Kasumi-1 (cell line): ENCODE measurements at places on chromosomes 1 and 21.

DNA sequence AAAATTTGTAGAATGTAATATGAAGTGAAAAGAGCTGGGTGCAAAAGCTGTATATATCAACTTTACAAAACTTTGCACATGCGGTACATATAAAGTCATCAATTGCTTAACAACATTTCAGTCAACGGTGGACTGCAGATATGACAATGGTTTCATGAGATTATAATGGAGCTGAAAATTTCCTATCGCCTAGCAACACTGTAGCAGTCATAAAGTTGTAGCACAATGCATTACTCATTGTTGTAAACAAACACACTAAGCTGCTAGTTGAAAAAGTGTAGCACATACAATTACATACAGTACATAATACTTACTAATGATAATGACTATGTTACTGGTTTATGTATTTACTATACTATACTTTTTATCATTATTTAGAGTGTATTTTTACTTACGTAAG, 64.0 kb downstream of the RGS7 start:
- DNase-seq, result no peak

GRCh38 chr21:40636026-40636425, 210.9 kb downstream of the DSCAM start:
- no peak for DNase-seq

- DNase-seq, result no peak
These were observed 116.2 kb downstream of the TGFBR3 start for GRCh38 chr1:91769742-91770141.

DNA sequence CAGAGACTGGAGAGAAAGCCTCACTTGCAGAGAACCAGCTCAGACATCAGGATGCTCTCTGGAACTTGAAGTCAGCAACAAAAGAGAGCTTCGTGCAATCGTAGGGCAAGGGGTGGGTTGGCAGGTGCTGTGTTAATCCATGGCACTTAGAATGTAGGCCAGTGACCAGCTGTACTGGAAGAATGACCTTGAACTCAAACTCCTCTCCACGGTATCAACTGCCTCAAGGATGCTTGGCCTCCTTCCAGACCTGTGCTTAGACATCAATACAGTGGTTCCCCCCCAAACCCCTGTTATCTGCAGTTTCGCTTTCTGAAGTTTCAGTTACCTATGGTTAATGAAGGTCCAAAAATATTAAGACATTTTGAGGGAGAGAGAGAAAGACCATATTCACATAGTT, 6.5 kb downstream of the KANK4 start:
- DNase-seq, result no peak

GRCh38 chr1:167529829-167530474, 11.6 kb upstream of the CD247 start:
- DNase-seq, result no peak

- no peak for DNase-seq
These were observed 5.2 kb downstream of the PLEKHA6 start for GRCh38 chr1:204354579-204354978.

- DNase-seq, result peak; percentile 58
These were observed 29.7 kb downstream of the ADARB1 start for GRCh38 chr21:45103971-45104520.

GRCh38 chr1:62621907-62622306, 24.6 kb downstream of the ANGPTL3 start:
- DNase-seq, result peak; percentile 35

DNA sequence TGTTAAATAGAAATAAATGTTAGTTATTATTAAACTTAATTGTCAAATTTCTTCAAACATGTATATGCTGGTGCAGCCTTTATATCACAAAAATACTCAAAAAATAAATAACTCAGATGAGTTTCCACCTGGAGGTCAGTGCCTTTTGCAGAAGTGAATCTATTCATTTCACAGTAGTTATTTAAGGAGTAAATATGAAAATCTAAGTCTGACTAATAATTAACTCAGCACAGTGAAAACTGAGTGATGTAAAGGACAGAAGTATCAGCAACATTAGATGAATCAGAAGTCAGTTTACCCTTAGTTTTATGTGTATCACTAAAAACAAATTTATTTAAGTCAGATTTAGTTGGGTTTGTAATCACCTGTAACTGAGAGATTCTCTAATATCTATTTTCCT, 2135.4 kb downstream of the MRPL39 start:
- DNase-seq, result no peak

DNA sequence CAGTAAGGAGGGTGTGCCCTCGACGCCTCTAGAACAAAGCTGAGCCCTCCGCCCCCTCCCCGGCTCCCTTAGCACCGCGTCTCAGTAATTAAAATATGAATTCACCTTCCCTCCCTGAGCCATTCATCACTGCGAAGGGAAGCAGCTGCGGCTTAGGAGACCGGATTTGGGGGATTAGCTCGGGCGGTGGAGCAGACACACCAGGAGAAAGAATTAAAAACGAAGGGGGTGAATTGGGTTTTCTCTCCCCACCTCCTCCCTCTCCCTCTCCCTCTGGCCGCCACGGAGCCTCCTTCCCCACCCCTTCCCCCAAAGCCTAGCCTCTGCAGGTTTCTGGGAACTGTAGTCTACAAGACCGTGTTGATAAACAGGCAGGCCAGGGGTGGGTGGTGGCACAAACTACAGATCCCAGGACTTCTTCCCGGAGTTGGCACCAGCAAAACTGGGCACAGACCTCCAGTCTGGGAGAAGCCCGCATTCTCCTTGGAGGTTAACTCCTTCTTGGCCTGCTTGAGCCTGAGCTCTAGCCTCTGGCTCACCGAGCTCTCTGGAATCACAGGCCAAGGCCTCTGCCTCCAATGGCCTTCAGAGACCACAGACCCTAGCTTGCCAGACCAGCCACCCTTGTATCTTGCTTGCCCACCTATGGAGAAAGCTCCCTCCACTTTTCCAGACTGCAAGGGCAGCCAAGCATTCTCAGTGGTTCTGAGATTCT, 10.8 kb downstream of the BLACAT1 start:
- no peak for DNase-seq

GRCh38 chr1:93614986-93615581, 66.6 kb downstream of the BCAR3 start:
- DNase-seq, result no peak

GRCh38 chr21:28338701-28339305, 653.9 kb downstream of the LTN1 start:
- no peak for DNase-seq

DNA sequence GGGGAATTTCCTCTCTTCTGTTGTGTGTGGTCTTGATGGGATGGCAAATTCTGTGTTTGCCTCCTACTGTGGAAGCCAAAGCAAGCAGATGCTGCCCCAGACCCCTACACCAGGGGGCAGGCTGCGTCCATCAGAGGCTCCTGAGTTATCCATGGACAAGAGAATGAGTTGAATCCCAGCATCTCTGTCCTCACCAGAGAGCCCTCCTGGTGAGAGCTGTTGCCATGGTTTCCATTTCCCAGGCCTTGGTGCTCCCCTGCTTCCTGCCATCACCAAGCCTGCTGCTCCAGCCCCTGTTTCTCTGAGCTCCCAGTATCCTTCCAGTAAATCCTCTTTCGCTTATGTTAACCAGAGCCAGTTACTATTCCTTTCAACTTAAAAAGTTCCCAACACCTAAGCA, 20.4 kb upstream of the GNG12 start:
- peak; percentile 56 for DNase-seq

DNA sequence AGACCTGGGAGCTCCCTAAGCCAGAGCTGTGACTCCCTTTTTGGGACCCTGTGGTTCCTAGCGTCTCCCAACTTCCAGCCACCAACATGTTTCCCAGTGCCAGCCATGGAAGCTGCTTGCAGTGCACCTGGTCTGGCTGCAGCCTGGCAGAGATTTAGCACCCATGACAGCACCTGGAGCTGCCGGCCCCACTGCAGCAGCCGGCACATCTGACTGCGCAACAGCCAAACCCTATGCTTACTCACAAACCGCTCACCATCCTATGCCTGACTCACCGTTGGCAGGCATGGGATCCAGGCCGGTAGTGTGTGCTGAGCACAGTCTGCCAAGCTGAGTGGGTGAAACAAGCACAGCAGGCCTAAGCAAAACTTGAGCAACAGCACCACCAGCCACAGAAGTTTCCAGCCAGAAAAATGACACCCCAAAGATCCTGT, 435.9 kb upstream of the PRMT6 start:
- no peak for DNase-seq

GRCh38 chr1:64038965-64039364, 164.5 kb upstream of the UBE2U start:
- no peak for DNase-seq

GRCh38 chr21:26366781-26367180, 196.2 kb upstream of the APP start:
- DNase-seq, result no peak

DNA sequence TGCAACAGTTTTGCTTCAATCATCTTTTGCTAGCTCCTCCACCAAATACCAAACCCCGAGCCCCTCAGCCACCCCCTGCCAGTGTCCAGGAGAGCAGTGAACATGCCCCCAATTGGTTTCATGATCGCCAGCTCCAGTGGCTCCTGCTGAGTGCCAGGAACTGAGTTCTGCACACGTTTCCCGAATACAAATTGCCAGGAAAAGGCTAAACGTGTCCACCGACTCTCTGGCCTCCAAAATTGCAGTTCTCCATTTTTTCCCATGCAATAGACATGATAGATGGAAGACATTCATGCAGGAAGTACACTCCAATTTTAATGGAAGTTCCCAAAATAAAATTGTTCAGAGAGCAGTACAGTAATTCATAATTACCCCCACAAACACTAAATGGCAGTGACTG, 101.3 kb downstream of the SPSB1 start:
- no peak for DNase-seq

- no peak for DNase-seq
These were observed 46.6 kb upstream of the APOBEC4 start for GRCh38 chr1:183699616-183700160.

- no peak for DNase-seq
These were observed 73.3 kb upstream of the RALGPS2 start for GRCh38 chr1:178651742-178652141.
